K562 (cell line): ENCODE measurements at places on chromosomes 6 and 20. TPM values are rescaled to one million over a fixed set of nuclear protein-coding genes. Genes with fewer than 3 reads are reported as not detected.

Gene PPP1R16B
- total RNA-seq = 9.4 and 11.5 TPM in 2 replicates

GRCh38 chr20:32352121-32352720, 5.9 kb upstream of the ASXL1 start:
- H3K36me3 ChIP-seq = no peaks in the 10 kb centered on the region
- H3K4me1 ChIP-seq = peaks cover 21% of the 10 kb centered on the region
- H3K4me3 ChIP-seq = no peak overlapping the region
- no peaks in the 10 kb centered on the region for H3K27me3 ChIP-seq
- no peak overlapping the region for H3K27ac ChIP-seq

DNA sequence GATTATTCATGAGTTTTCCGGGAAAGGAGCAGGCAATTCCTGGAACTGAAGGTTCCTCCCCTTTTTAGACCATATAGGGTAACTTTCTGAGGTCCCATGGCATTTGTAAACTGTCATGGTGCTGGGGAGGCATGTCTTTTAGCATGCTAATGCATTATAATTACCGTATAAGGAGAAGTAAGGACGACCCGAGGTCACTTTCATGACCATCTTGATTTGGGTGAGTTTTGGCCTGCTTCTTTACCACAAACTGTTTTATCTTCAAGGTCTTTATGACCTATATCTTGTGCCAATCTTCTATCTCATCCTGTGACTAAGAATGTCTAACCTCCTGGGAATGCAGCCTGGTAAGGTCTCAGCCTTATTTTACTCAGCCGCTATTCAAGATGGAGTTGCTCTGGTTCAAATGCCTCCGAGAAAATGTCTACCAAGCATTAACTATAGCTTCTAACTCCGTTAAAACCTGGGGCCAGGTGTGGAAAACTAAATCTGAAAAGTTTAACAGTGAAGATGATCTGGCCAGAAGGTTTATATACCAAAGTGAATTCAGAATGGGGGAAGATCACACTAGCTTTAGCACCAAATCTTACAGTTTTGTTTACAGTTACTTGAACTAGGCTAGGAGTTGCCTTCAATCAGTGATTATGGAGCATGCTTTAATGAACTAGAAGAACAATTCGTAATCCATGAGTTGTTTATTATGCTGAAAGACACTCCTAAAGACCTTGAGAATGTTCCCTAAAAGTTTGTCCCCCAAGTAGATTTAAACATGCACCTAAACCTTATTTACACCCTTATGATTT, 80.0 kb upstream of the TOP1 start:
- H3K4me1 ChIP-seq = peaks cover 9% of the 10 kb centered on the region; the same call in 2 of the 3 replicates
- no peak overlapping the region for H3K27ac ChIP-seq
- H3K27me3 ChIP-seq = peaks cover 22% of the 10 kb centered on the region; the same call in 2 of the 3 replicates
- peak; percentile 62 for DNase-seq
- no peaks in the 10 kb centered on the region for H3K36me3 ChIP-seq
- H3K4me3 ChIP-seq = no peak overlapping the region

GRCh38 chr20:1291191-1291741, 25.2 kb downstream of the SNPH start:
- H3K4me1 ChIP-seq = no peaks in the 10 kb centered on the region
- no peaks in the 10 kb centered on the region; the same call in 2 of the 3 replicates for H3K36me3 ChIP-seq
- H3K27me3 ChIP-seq = no peaks in the 10 kb centered on the region
- no peak overlapping the region for H3K4me3 ChIP-seq

DNA sequence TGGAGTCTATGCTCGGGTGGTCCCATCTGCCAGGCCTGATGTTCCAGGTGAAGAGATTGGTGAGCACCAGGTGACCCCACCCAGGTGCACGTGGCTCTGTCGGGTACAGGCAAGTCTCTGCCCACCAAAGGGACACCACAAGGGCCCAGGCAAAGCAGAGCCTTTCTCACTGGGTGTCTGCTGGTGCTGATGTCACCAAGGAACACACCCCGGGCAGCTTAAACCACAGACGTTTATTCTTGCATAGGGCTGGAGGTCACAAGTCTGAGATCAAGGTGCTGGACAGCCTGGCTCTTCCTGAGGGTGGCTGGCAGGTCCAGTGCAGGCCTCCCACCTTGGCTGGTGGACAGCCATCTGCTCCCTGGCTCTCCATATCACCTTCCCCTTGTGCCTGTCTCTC, 100.7 kb upstream of the CD93 start:
- H3K27me3 ChIP-seq = no peaks in the 10 kb centered on the region
- H3K4me3 ChIP-seq = no peak overlapping the region
- no peak overlapping the region for H3K27ac ChIP-seq
- H3K4me1 ChIP-seq = no peaks in the 10 kb centered on the region
- DNase-seq = no peak
